Activated naive CD4-positive, alpha-beta T cell treated with Interleukin-2 at 50 U/mL for 16 hours (primary cell): ENCODE measurements at places on chromosomes 2 and 18.

DNA sequence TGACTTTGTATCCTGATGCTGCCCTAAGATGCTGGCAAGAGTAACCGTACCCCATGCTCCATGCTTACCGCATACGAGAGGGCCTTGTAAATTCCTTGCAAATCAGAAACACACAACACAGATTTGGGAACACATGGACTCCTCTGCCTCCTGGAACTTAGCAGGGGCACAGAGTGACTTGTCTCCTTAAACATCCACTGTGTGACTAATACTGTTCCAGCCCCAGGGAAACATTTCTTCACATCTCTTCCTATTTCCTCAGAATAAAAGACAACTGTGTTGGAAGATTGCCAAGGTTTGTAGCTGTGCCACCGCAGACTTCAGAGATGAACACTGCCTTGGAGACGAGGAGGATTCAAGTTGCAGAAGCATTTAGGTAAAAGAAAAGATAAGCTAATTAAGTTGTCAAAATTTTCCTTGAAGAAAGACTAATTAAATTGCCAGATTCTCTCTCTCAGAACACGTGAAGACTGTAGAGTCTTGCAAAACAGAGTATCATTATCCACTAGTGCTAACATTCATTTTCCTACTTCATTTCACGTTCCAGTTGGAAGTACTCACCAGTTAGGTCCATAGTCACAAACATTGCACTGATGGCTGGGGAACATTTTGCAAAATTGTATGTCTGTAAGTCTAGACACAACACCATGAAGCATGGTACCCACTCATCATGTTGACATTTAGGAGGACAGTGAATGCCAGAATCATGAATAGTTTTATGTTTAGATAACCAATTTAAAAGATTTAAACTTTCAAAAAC lies 188.8 kb downstream of the TSN start:
- DNase-seq = no peak

DNA sequence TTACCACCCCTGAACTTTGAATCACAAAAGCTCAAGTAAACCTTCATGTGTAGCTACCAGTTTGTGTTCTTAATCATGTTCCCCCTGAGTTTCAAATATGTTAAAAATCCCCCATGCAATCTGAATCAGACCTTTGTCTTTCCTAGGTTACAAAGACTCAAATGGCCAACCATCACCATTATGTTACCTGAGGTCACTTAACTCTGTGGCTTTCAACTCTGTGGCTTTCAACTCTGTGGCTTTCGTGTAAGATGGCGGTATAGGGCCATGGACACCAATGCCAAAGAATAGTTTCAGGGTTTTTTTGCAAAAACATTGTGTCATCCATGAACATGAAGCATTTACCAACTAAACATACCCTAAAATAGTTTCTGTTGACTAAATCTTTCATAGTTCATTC lies 6.7 kb downstream of the ERMN start:
- DNase-seq = no peak

DNA sequence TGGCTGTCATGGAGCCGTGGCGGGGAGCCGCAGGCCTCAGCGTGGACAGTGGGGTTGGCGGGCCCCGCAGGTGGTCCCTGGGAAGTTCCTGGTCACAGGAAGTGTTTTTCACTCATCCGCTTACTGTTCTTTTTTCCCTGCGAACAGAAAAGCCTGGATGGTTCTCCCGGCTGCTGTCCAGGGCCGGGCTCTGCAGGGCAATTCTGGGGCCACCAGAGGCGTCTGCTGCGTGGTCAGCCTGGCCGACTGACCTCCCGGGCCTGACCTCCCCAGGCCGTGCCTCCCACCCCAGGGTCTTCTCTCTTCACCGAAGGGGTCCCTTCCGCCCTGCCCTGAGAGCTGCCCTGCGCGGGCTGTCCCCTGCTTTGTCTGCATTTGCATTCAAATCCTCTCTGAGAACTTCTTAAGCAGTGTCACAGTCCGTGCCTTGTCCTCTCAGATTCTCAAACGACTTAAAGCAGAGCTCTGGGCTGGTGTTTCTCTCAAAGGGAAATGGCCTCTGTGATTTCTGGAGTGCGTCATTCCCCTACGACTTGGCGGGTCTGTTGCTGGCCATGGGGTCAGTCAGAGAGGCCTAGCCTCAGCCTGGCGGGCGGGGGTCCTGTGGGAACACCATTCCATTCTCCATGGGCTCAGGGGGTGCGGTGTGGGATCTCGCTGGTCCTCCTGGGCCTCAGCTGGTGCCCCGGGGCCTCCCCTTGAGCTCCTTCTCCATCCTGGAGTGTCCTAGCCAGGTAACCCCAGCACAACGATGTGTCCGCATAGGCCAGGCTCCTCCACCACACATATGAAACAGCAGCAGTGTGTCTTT lies 38.3 kb downstream of the KLHL29 start:
- DNase-seq = no peak

DNA sequence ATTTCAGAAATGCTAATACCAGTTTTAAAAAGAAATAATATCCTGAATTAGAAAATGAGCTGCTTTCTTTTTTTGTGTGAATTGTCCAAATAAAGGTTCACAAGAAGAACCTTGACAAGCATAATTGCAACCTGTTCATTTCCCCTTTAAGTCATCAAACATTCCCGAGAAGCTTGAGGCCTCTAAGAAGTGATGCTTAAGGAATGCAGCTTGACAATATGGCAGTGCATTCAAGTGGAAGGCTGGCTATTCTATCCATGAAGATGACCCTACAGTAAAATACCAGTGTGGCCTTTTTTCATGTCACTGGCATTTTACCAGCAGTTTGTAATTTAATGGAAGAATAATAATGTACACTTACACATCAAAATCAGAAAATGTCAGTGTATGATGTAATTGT lies 216.7 kb downstream of the CTNNA2 start:
- DNase-seq = no peak

GRCh38 chr2:199378948-199379650 lies 78.6 kb downstream of the SATB2 start:
- DNase-seq = no peak
